ENCODE measurements at places on chromosomes 12 and 14. TPM values are rescaled to one million over a fixed set of nuclear protein-coding genes. Genes with fewer than 3 reads are reported as not detected.

- no peak overlapping the region for H3K27ac ChIP-seq
- H3K4me3 ChIP-seq, result no peak overlapping the region
- DNase-seq, result no peak
Observed at GRCh38 chr14:56894591-56894991, 84.3 kb upstream of the OTX2 start.

The IL31 gene
- total RNA-seq, result not detected

The ZNF385A gene
- 1.3 TPM for total RNA-seq

The XRCC3 gene
- 10.2 TPM for total RNA-seq

The KRT80 gene
- total RNA-seq, result not detected
